Lower lobe of right lung (tissue), 2 donors: ENCODE measurements at places on chromosomes 3 and 15.
A peak's percentile ranks its signal among the peaks of the same experiment; 100 is the strongest.

GRCh38 chr3:69282181-69282580 is 103.7 kb downstream of the FRMD4B start:
- no peak for DNase-seq

GRCh38 chr3:171516765-171517164 is 56.6 kb upstream of the TNIK start:
- no peak for DNase-seq

- DNase-seq, result no peak
Measured at GRCh38 chr3:66253790-66254620, 33.2 kb downstream of the SLC25A26 start.

DNA sequence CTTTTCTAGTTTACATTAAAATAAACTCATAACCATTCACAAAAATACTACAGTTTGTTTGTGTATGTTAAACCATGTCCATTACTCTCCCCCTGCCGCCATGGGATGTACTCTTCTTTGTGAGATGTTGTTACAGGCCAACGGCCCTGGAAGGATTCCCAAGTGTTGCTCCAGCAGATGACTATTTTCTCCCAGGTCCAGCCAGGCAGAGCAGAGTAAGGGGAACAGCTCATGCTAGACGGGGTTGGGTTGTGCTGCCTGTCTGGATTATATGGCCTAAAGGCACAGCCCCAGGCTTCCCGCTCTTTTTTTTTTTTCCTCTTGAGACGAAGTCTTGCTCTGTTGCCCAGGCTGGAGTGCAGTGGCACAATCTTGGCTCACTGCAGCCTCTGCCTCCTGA is 24.5 kb upstream of the SLCO2A1 start:
- DNase-seq, result no peak

DNA sequence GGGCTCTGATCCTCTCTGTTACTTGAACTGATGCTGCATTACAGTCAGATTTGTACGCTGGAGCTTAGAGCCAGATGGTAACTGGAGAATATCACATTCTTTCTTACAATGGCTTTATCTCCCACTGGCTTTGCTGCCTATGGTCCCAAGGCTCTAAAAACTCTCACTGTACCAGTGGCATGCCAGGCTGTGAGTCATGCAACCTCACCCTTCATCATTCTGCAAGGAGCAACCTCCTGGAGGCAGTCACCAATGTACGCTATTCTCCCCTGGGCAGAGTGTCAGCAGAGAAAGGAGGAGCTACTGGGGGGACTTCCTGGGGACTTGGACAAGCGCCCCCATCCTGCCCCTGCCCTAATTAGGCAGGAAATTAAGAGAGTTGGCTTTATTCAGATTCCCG is 97.9 kb upstream of the EIF1B start:
- DNase-seq, result no peak

DNA sequence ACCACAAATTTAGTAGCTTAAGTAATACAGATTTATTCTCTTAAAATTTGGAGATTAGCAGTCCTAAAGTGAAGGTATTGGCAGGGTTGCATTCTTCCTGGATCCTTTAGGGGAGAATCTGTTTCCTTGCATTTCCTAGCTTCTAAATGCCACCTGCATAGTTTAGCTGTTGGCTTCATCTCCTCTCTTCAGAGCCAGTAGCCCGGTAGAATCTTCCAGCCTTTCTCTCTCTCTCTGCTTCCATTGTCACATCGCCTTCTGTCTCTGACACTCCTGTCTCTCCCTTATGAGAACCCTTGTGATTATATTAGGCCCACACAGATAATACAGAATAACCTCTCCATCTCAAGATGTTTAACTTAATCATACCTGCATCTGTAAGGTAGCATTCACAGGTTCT is 21.4 kb downstream of the FAM98B start:
- no peak for DNase-seq

- peak; percentile 83 for DNase-seq
Measured at GRCh38 chr3:32569540-32570420, 878 bp downstream of the DYNC1LI1 start.

- DNase-seq, result peak; percentile 95
Measured at GRCh38 chr3:50237754-50238548, 1.9 kb downstream of the GNAI2 start.

DNA sequence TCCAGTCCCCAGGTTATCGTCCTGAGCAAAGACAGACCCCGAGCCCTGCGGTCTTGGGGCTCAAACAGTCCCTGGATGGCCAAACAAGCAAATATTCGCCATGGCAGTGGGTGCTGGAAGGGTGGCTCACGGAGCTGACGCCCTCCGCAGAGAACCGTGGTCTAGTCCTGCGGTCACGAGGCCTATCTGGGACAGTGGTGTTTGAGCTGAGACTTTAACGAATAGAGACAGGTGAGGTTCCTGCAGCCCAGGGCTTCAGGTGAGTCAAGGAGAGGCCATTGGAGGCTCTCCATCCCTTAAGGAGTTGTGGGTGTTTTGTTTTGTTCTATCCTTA is 399 bp upstream of the SUCLG2 start:
- DNase-seq, result no peak

DNA sequence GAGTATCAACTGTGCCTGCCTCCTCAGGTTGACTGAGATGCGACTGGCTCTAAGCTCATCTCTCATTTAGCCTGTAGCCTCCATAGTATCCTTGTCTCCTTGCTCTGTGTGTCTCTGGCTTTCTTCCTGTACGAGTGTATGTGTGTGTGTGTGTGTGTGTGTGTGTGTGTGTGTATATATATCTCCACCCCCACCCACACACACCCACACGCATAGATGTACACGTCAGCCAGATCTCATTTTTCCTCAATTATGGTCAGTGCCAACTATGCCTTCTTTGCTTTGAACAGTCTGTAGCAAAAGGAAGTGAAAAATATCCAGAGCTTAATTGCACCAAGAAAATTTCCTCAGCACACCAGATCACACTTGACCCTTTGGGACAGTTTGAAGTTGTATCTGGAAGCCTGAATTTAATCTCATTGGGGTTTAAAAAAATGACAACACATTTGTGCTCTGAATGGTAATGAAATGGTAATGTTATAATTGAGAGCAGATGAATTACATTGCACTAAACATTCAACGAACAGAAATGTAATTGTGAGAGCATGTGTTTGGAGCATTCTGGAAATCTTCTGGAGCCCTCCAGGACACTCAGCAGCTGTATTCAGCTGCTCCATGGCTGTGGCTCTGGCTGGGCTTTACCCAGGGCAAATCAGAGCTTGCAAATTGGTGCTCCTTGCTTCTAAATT is 63.6 kb downstream of the RYR3 start:
- DNase-seq, result no peak

DNA sequence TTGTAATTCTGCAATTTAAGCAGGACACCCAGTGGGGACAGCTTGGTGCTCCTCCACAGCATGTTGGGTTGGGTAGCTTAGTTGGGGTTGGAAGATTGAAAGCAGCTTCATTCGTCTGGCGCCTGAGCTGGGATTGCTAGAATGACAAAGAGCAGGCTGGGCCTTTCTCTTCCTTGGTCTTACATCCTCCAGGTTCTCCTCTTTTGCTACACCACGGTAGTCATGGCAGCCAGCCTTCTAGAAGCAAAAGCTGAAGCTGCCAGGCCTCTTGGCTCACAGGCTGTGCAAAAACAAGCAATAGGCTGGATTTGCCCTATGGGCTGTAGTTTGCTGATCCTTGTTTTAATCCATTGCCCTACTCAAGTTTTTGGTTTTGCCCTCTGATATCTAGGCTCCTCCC is 3.2 kb upstream of the ANXA2 start:
- no peak for DNase-seq

DNA sequence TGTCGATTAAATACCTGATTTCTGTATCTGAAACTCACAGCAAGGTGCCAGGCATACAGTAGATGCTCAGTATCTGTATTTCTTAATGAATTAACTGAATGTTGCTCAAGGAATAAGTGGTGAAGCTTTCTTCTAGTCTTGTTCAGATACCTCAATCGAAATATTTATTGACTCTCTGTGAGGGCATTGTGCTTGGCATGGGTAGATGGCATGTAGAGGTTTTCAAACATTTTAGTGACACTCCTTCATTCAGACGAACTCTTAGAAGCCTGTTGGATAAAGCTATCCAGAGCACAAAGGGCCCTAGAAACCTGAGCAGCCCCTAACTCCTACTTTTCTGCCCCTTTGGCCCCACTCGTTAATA is 369 bp upstream of the SNX1 start:
- DNase-seq, result no peak

DNA sequence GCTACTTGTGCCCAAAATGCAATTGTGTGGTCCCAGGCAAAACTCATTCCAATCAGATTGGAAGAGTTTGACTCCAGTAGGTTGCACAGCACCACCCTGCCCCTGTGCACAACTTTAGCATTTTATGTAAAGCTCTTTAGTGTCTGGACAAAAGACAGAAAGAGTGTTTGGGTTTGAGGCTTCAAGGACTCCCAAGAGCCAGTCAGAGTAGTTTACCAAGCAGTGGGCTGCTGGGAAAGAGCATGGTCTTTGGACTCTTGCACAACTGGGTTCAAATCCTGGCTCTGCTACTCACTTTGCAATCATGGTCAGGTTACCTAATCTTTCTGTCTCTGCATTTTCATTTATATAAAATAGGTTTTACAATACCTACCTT is 75.8 kb upstream of the UMPS start:
- no peak for DNase-seq

GRCh38 chr3:181105646-181106045 is 116.1 kb upstream of the DNAJC19 start:
- no peak for DNase-seq

GRCh38 chr15:100373120-100373896 is 31.5 kb upstream of the ADAMTS17 start:
- no peak for DNase-seq

DNA sequence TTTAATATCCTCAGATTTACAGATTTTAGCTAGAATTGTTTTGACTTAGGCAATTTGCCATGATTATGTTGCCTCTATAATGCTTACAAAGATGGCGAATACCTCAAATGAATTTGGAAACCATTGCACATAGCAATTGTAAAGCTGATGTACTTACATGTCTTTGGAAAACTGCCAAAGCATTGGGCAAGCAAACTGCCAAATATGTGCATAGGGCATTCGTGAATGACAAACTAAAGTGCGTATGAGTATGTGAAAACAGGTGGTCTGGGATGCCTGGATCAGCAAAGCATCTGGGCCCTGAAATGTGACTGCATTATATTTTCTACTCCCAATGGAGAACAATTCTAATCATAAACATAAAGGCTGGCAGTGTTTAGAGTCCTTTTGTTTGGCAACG is 445.3 kb upstream of the ROBO1 start:
- no peak for DNase-seq

DNA sequence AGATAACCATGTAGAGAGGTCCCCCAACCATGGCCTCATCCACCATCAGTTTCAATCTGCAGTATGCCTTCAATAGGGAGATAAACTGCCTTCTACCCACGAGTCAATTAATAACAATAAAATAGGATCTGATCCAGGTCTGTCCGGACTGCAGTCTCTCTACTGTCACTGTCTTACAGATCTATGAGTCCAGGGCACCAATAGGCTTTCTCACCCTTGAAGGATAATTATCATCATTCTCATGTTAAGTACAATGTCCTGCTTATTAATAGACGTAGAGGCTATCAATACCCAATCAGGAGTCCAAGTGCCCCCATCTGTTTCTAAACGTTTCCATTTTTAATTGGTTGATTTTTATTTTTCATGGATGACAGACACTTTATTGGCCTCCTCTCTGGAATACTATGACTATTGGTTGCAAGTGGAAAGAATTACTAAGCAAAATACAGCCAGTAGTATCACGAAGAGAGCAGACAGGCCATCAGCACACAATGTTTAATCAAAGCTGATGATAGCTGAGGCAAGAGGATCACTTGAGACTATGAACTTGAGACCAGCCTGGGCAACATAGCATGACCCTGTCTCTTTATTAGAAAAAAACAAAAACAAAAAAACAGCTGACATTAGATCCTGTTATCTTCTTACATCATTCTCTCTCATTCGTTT is 480.7 kb downstream of the MAGI1 start:
- DNase-seq, result no peak

DNA sequence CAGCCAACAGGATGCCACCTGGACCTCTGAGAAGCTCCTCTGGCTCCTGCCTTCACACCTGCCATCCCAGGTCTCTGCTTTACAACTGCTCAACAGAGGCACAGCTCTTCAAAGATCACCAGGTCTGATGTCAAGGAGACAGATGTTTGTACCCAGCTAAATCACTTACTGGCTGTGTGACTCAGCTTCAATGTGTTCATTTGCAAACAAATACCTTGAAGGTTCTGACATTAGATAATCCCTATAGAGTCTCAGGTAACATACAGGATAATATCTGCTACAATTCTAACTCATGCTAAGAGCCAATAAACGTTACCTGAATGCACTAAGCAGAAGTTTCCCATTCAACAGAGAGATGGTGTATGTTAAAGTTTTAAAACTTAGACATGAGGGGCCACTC is 163.4 kb upstream of the IGF1R start:
- DNase-seq, result no peak

DNA sequence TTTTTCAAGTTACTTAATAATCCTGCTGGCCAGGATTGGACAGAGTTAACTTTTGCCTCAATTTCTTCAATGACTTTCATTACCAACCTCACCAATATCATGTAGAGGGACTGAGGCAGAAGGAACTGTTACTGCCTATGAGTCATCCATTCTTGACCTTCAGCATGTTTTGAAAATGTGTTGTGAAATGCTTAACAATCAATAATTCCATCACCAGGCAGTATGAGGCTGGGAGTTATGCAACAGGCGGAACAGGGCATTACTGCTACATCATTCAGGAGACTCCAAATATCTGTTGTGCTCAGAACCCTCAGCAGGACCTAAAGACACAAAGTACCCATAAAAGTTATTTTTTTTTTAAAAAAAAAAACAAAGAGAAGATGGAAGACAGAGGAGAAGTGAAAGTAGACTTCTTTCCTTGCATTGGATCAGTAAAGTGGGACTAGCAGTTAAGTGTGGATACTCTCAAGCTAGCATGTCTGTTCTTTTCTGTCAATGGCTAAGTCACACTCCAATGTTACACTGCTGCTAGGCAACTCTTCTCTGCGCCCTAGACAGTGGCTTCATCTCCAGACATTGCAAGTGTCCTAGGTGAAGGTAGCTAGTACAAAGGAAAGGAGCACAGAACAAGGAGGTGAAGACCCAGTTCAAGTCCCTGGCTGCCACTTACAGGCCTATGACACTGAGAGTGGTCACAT is 184.9 kb upstream of the LPP start:
- no peak for DNase-seq

GRCh38 chr3:153437666-153438065 is 275.6 kb downstream of the RAP2B start:
- DNase-seq, result no peak

DNA sequence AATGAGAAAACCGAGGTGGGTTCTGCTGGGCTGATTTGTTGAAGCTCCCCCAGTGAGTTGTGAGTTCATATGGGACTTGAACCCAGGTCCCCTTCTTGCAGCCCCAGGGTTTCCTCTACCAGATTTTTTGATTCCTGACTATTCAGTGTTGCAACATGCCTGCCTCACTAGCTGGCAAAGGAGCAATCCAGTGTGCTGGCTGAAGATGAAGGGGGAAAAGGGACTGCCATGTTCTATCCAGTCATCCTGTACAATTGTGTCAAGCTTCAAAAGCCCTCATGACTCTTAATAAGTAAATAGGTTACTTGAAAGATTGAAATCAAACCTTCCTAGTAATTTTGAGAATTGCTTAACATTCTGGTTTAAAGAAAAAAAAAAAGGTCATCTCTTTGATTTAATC is 211.5 kb upstream of the TP63 start:
- no peak for DNase-seq

- DNase-seq, result no peak
Measured at GRCh38 chr3:47414161-47414564, 33.3 kb downstream of the PTPN23 start.
